ENCODE measurements at places on chromosomes 11 and 22.

DNA sequence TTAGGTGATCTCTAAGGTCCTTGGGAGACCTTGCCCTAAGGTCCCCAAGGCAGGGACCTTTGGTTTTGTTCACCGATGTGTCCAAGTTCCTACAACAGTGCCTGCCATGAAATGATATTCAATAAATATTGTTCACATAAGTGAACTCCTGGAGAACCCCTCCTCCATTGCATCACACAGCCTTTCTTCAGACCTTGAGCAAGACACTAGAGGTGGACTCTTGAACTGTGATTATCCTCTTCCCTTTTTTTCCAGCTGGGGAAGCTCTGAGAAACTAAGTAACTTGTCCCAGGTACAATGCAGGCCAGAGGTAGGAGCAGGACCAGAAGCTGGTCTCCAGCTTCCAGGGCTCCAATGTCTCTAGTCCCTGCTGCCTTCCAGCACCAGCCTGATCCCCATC lies 76.6 kb upstream of the LMO1 start:
- DNase-seq: no peak

DNA sequence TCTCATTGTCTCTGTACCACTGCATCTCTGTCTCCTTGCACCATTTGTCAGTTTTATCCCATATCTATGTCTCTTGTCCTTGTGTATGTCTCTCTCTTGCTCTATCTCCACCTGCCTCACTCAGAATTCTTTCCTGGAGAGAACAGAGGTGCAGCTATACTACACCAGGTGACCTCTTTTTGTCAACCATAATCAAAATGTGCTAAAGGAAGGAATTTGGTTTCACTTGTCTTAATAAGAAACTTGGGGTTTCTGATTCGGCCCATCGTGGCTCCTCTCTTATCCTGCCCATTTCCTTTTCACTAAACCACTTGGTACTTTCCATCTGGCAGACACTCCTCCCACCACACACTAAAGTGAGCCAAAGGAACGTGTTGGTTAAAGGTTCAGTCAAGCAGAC lies 2.0 kb upstream of the C11orf42 start:
- no peak for DNase-seq

- no peak for DNase-seq
These were observed 3.0 kb upstream of the SCUBE2 start for GRCh38 chr11:9094420-9094819.

DNA sequence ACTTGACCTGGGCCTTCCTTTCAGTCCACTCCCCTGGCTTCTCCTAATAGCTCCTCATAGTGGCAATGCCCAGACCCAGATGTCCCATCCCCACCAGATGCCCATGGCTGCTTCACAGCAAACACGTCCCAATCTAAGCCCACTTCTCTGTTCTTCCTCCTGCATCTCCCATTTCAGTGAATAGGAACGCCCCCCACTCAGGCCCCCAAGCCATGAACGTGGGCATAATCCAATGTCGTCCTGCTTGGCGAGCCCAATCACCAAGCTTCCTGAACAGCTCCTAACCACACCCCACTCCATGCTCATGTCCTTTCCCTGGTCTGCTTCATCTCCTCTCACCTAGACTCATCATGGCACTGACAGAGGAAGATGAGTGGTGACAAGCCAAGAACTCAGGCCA lies 8.9 kb downstream of the IL18BP start:
- DNase-seq: no peak

DNA sequence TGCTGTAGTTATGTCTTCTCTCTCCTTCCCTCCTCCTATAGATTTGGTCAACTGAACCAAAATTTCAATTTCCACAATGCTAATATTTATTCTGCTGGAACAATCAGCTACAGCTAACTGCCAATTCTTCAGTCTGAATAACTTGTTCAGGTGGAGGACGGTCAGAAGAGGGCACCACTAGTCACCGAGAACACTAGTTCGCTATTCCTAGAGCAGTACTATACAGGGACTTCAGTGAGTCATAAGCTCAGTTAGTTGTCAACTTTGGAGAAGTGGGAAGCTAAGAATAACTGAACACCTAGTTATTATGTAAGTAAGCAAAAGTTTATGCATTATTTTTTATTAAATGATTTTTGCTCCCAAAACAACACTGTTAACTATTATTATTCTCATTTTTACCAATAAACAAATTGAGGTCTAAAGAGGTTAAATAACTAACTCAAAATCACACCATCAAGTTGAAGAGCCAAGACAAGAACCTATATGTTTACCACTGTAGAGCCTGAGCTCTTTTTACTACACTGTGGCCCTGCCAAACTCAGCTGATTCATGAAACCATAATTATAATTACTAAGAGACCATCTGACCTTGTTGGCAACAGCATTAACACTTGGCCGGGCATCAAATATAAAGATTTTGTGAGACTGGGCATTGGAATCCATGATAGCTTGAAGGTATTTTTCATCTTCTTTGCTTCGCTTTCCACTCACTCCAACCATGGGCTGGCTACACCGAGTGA lies 59.0 kb downstream of the CEP57 start:
- peak; percentile 80 for DNase-seq

DNA sequence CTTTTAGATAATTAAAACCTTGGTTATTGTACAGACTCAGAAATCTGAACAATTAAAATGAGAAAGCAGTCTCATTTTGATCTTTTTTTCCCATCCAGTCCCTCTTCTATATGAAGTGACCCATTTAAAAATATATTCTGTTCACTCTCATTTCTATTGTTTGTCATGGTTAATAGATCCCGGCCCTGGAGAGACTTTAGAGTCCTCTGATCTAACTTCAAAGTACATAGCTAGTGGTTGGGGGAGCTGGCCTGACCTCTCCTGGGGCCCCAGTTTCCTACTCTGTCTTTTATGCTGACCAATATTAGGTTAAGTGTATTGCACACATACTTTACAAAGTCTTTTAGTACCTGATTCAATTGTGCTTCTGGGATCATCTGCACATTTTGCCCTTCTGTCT lies 13.5 kb downstream of the MRPL48 start:
- no peak for DNase-seq

DNA sequence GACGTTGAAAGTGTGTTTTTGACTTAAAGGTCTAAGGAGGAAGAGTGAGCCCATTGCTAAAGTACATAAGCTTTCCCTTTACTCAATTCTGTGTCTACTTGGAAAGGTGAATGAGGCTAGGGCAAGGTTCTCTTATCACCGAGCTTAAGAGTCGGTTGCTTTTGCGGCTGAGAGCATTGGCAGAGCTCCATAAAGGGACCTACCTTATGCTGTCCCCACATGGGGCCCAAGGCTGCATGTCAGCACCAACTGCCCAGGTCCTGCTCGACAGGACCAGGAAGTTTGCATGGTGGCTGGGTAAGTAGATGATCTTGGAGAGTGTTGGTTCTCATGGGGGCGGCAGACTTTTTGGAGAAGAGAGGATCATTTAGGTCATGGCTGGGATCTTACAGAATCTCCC lies 91.2 kb downstream of the ZBTB16 start:
- no peak for DNase-seq

DNA sequence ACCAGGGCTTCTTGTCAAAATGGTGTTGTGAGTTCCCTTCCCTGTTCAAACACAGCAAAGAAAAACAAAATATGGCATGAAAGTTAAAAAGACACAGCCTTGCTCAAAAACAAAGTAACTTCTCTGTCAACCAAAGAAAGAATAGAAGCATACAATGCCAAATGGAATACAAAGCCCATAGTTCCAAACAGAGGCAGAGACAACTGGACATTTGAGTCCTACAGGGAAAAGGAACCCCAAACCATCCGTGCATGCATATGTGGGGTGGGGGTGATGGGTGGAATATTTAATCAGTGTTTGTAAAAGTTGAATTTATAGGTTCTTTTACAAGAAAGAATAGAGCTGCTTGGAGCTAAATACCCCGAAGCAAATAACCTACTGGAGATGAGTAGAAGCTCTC lies 218.7 kb downstream of the FAM76B start:
- no peak for DNase-seq

GRCh38 chr22:25923914-25924313 lies 181.9 kb downstream of the MYO18B start:
- DNase-seq: no peak

DNA sequence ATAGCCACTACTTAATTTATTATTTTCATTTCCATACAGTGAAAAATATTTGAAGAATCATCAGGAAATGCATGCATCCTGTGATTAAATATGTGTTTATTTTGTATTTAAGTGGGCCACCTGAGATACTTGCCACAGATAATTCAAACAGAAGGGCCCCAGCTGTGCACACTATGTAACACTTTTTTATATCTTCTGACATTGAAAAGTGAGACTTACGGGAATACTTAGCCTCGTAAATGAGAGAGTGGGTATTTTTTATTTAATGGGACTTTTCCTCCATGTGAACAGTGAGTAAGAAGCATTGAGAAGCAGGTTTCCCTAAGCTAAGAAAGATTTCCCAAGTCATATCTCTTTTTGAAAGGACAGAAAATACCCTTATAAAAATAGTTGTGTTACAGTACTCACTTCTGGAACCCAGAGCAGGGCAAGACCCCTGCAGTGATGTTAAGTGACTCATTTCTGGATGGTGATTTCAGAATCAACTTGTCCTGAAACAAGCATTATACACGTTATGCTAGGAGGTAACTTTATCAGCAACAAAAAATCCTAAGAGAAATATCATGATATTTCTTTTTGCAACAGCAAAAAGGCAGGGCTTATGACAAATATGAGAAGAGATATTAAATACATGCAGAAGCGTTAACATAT lies 478.1 kb upstream of the CHORDC1 start:
- no peak for DNase-seq

- peak; percentile 61 for DNase-seq
These were observed 265.5 kb upstream of the NARS2 start for GRCh38 chr11:78840200-78840599.

DNA sequence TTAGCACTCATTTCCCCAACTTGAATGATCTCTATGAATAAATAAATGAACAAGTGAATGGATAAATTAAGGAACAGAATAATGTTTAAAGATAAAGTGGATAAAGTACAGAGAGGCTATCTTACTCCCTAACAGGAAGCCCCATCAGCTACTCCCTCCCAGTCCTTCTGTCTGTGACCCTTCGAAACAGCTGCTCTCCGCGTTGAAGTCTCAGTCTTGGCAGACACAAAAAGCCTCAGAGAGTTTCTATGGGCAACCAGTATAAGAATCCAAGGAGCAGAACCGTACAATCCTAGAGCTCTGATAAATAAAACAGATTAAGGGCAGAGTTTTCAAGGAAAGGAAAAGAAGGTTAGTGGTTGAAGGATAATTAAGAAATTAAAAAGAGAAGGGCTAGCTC lies 35.0 kb downstream of the GUCY1A2 start:
- DNase-seq: no peak

GRCh38 chr22:36550701-36551495 lies 21.9 kb upstream of the EIF3D start:
- DNase-seq: no peak

- DNase-seq: no peak
These were observed 1.9 kb upstream of the DGAT2 start for GRCh38 chr11:75766443-75767227.
